ENCODE measurements at places on chromosomes 5 and 9.

DNA sequence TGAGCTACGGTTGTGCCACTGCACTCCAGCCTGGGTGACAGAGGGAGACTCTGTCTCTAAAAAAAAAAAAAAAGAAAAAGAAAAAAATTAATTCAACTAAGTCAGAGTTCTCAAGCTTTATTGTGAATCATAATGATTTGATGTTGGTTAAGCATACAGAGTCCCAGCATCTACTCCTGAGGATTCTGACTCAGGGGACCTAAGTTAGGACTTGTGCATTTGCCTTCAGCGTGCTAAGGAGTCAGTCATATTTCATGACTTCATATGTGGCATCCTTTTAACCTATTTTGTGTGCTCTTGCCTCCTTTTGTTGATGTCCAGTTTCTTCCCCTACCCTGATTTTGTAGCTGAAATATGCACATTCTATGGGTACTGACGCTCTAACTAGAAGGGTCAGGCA is 2.9 kb downstream of the MYOZ3 start:
- no peak for DNase-seq

DNA sequence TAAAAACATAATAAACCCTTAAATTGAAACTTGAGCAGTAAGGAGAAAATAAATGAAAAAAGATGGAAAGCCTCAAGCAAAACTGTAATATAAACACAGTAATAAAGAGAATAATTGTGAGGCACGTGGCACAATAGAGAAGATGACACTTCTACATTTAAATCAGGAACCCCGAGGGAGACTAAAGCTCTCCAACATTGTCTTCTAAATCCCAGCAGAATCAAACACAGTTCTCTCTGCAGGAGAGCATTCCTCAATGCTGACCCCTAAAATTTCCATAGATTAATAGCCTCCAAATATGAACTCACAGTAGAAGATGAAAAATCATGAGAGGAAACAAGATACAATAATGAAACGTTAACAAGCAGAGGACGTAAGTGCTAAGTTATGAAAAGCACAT is 721.2 kb upstream of the COX7C start:
- DNase-seq: no peak

DNA sequence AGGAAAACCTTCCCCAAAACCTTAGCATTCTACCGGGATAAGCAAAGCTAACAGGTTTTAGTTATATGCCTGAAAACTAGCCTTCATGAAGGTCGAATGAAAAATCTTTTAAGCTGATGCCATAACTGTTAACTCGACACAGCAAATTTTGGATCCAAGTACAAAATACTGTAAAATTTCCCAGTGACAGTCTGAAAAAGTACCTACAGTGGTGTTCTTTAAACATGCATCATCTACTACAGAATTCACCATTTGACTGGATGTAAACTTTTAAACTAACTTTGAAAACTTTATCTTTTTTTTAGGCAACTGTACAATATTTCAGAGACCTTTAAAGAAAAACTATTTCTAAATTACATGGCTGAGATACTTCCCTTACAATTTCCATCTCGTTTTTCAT is 791 bp downstream of the RAPGEF6 start:
- DNase-seq: no peak

DNA sequence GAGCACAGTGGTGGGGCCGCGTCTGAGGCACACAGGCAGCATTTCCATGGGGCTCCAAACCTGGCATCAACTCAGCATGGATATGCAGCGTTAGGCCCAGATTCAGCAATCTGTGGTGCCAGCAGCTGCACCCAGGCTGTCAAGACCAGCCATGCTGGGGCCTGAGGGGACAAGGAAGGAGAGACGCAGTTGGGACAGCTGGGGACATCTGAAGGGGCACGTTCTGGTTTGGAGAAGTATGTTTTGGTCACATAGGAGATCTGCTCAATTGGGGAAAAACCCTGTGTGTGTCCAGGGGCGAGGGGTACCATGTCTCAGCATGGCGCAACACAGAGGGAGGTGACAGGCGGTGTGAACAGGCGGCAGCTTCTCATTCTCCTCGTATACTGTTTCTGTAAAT is 66.6 kb upstream of the ECM2 start:
- DNase-seq: peak; percentile 81

DNA sequence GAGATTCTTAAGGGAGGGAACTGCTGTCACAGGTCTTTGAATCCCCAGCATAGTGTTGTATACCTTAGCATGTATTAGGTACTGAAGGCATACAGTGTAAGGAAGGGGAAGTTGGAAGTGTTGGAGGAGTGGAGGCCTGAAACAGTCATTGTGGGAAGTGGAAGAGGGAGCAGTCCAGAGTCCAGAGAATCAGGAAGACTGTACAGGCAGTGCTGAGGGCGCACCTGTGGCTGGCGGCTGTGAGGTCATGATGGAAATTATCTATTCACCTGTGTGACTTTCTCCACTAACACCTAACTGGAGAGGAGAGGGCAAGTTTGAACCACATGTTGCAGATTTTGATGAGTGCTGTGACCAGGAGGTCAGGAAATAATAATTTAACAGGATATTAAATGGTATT is 119.7 kb upstream of the NIPBL start:
- no peak for DNase-seq

DNA sequence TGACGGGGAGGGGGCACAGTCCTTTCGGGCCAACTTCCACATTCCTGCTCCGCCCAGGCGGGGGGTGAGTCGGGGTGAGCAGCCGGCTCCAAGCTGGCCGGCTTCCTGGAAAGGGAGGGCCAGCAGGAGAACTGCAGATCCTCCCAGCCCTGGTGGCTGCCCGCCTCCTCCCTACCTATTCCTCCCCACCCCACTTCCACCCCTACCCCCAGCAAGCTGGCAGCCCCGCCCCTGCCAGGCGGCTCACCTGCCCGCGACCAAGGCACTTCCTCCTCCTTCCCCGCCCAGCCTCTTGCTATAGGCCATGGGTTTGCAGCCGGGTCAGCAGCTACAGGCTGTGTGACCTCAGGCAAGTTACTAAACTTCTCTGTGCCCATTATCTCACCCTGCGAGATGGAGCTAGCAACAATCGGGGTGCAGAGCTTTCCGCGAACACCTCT is 5.6 kb upstream of the IRF1 start:
- peak; percentile 87 for DNase-seq

GRCh38 chr9:71177901-71178300 is 56.5 kb upstream of the TRPM3 start:
- DNase-seq: no peak

- no peak for DNase-seq
These were observed 30.0 kb upstream of the COL15A1 start for GRCh38 chr9:98913705-98914104.

DNA sequence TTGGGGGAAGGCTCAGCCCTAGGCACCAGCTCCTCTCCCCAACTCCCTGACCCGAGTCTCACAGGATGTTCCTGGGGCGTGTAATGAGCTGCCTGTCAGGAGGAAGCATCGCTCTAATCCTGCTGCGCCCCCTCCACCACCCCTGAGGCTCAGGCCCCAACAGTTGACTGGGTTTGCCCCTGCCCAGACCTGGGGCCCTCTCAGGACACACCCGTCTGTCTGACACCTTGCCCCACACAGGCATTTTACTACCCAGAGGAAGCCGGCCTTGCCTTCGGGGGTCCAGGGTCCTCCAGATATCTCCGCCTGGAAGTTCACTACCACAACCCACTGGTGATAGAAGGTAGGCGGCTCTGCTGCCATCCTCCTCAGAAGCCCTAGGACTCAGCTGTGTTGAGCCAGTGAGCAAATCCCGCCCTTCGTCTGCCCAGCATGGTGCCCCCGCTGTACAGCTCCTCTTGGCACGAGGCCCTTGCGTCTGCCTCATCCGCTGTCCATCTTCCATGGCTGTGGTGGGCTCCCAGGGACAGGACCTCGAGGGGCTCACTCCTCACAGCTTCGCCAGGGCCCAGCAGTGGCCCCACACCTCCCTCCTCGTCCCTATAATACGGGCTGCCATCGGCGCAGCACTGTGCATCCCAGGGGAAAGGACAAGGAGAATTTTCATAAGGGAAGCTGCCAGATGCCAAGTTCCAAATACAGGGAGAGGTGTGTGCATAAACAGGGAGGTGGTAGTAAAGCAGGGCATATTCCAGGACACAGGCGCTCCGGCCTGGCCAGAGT is 8.0 kb downstream of the DBH start:
- no peak for DNase-seq

DNA sequence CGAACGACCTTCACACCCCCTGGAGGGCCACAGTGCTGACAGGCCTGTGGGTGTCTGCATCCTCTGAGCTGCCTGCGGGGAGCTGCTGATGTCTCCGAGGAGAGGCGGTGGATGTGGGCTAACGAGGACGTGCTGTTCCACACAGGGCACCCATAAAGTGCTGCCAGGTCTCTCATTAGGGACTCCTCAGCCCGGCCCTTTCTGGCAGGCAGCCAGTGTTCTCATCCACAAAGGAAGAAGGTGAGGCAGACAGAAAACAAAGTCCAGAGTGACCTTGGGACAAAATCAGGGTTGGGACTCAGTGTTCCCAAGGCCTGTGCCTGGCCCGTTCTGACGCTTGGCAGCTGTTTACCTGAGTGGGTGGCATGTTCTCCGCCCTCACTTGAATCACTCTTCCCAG is 29.3 kb downstream of the CARTPT start:
- no peak for DNase-seq

DNA sequence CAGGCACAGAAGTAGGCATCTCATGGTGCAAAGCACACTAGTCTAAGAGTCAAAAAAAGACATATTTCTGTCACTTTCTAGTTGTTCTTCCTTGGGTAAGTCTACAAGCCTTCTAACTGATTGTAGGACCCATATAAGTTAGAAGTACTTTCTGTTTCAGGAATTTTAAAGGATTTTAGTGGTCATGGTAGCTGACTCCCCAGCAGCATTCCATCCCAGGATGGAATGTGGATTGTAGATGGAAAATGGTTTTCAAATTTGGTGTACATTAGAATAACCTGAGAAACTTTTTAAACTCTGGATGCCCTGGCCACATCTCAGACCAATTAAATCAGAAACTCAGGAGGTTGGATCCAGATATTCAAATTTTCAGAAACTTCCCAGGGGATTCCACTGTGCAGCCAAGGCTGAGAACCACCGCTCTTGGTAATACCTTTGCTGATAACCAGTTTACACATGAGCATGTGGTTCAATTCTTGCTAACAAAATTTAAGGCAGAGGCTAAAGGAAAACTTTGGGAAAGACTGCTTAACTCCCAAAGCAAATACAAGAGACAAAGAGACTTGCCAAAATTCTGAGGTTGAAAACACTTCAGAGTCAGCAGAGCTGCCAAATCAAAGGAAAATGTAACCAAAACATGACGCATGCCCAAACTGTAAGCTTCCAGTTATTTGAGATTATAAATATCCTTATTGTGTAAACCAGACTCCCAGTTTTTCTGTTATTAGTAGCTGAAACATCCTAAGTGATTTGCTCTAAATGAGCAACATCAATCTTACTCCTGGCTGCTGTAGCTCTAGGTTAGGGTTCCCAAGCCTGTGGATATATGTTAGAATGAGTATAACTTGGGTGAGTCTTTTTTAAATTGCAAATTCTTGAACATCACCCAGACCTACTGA is 145.4 kb upstream of the MTAP start:
- DNase-seq: peak; percentile 8

- DNase-seq: no peak
These were observed 3.4 kb downstream of the IL13 start for GRCh38 chr5:132661231-132662003.

DNA sequence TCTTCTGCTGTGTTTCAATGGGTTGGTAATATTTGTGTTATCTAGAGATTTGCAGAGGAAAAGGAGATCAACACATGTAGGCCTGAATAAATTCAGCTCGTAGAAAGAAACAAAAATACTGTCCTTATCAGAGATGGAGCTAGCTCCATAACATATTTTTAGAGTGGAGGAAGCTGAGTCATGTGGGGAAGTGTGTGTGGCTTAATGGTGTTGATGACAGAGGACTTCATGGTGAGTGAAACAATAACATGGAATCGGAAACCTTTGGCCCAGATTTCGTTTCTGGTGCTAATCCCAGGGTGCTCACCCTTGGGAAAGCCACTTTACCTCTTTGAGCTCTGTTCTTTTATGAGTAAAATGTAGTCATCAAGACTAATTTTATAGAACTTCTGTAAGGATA is 825.0 kb downstream of the TLR4 start:
- no peak for DNase-seq

GRCh38 chr5:169571355-169571754 is 12.2 kb upstream of the SPDL1 start:
- DNase-seq: no peak

- no peak for DNase-seq
These were observed 32.0 kb downstream of the SAR1B start for GRCh38 chr5:134600600-134600999.

DNA sequence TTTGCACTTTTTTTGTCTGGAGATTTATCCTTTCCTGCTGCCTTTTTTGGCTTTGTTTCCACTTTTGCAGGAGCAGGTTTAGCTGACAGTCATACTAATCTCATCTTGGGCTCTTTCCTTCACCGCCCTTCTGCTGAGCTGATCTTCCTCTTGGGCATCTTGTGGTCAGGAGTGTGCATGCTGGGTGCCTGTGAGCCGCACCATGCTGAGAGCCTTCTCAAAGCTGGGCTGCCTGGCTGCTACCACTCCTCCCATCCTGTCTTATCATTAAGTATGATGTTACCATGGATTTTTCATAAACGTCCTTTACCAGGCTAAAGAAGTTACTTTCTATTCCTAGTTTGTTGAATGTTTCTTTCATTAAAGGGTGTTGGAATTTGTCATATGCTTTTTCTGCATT is 49.5 kb upstream of the MCCC2 start:
- DNase-seq: no peak

DNA sequence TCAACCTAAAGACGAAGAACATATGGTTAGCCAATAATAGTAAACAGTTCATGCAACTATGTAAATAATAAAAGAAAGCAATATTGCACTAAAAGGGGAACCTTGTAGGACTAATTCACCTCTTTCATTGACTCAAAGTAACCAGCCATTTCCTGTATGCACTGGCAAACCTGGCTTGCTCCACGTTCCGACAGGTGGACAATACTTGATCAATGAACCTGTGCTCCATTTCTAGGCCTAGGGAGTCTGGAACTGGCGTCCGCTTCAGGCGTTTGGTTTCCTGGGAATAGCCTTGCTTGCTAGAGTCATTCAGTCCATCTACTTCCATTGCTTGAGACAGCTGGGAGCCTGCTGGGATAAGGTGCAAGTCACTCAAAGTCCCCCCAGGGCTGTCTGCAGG is 41.6 kb downstream of the PTAR1 start:
- no peak for DNase-seq

GRCh38 chr9:92954049-92954861 is 6.9 kb downstream of the FGD3 start:
- DNase-seq: peak; percentile 47
